ENCODE measurements at places on chromosomes 7 and 10.
A peak's percentile ranks its signal among the peaks of the same experiment; 100 is the strongest.

DNA sequence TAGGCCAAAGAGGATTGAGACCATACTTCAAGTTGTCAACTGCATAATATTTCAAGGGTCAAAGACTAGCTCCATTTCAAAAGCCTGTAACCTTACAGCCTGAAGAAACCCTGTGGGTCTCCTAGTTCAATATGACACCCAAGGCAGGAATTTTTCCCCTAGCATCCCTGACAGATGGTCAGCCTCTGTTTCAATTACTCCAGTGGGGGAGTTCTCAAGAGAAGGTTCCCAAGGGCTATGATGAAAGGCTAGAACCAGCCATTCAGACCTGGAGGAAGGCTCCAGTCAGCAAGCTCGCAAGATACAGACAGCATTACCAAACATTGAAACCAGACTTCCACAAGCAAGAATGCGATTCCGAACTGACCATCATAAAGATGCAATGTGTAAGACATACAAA, 1.6 kb downstream of the HTR7 start:
- DNase-seq: no peak

DNA sequence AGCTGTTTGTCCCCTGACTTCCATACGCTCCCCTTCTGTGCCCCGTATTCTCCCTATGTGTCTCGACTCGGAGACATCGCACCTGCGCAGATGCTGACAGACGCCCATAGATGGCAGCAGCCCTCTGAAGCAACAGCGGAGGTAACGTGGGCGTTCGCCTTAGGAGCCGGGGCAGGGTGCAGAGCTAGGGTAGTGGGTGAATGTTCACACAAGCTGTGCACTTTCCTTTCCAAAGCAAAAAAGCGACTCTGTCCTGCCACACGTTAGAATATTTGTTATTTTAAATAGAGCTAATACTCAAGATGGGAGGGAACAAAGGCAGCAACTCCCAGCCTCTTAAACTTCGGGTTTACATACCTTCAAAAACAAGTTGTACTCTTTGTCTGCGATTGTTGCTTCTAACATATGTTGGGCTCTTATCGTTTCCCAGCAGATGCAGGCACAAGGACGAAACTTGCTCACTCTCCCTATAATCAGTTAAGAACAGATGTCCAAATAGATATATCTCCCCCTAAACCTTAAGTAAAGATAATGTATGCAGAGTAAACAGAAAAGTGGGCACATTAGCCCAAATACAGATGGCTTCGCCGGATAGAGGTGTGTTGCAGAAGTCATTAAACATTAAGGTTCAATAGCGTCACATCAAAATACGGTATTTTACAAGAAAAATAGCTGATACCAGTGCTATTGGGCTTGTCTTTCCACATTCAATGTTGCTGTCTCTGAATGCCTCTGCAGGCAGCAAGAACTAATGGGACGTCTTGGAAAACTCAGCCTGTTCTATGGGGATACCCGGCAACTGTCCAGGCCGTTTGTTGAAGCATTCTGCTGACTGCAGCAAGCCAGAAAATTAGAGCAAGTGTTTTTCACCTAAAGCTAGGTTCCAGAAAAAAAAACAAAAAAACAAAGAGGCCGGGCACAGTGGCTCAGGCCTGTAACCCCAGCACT, 340.3 kb upstream of the PRKCQ start:
- peak; percentile 55 for DNase-seq

- no peak for DNase-seq
These were observed 102.3 kb upstream of the PCBD1 start for GRCh38 chr10:70990681-70991080.

- no peak for DNase-seq
These were observed 12.7 kb upstream of the KLF6 start for GRCh38 chr10:3797750-3798149.

DNA sequence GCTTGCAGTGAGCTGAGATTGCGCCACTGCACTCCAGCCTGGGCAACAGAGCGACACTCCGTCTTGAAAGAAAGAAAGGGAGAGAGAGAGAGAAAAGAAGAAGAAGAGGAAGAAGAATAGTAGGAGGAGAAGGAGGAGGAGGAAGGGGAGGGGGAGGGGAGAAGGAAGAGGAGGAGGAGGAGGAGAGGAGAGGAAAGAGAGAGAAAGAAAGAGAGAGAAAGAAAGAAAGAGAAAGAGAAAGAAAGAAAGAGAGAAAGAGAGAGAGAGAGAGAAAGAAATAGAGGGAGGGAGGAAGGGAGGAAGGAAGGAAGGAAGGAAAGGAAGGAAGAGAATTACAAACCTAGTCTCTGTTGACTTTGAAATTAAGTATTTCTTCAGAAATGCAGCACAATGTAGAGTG, 7.8 kb upstream of the SRPK2 start:
- no peak for DNase-seq

GRCh38 chr7:145916776-145917175, 199.8 kb upstream of the CNTNAP2 start:
- DNase-seq: no peak

GRCh38 chr10:112750427-112751167, 199.4 kb upstream of the TCF7L2 start:
- no peak for DNase-seq

- no peak for DNase-seq
These were observed 104.7 kb downstream of the FGFR2 start for GRCh38 chr10:121493521-121493920.

DNA sequence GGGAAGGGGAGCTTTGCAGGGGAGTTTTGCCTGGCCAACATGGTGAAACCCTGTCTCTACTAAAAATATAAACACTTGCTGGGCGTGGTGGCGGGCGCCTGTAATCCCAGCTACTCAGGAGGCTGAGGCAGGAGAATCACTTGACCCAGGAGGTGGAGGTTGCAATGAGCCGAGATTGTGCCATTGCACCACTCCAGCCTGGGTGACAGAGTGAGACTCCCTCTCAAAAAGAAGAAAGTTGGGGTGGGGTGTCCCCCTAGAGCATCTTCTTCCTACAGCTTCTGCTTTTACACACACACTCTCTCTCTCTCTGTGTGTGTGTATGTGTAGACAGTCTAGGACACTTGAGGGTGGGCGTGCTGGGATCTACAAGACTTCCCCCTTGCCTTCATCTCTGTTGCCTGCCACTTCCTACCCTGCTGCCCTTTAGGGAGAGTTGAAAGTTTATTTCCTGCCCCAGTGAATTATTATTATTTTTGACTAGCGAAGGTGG, 21.7 kb downstream of the PLAU start:
- no peak for DNase-seq

DNA sequence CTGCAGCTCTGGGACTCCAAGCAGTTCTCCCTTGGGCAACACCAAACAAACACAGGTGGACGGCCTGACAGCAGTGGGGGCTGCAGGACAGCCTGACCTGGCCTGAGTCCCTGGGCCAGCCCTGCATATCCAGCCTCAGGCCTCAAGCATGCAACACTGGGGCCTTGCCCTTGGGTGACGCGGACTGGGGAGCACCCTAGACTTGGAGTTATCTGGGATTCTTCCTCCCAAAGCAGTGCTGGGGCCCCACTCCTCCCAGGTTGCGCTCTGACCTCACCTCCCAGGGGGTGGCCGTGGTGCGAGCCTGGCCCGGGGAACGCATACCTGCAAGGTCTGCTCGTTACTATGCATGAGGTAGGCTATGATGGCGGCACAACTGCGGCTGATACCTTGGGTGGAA, 6.2 kb upstream of the TMEM120A start:
- DNase-seq: no peak

DNA sequence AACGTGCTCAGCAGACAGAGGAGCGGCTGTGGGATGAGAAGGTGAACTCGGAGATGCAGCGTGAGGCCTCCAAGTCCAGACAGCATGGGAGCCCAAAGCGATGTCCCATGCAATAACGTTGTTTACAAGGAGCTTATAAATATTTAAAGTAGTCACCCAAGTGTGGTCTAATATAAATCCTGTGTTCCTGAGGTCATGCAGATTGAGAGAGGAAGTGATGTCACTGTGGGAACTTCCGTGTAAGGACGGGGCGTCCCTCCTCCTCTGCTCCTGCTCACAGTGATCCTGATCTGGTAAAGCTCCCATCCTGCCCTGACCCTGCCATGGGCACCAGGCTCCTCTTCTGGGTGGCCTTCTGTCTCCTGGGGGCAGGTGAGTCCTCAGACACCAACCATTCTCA, 94.7 kb upstream of the PRSS58 start:
- no peak for DNase-seq

- DNase-seq: no peak
These were observed 50.2 kb downstream of the LAMB4 start for GRCh38 chr7:108079648-108080591.

- no peak for DNase-seq
These were observed 242.6 kb downstream of the ACTR3B start for GRCh38 chr7:153002115-153002514.

GRCh38 chr7:19752020-19752419, 21.4 kb downstream of the TMEM196 start:
- no peak for DNase-seq

- DNase-seq: no peak
These were observed 878.5 kb downstream of the LRMDA start for GRCh38 chr10:76309741-76310587.

DNA sequence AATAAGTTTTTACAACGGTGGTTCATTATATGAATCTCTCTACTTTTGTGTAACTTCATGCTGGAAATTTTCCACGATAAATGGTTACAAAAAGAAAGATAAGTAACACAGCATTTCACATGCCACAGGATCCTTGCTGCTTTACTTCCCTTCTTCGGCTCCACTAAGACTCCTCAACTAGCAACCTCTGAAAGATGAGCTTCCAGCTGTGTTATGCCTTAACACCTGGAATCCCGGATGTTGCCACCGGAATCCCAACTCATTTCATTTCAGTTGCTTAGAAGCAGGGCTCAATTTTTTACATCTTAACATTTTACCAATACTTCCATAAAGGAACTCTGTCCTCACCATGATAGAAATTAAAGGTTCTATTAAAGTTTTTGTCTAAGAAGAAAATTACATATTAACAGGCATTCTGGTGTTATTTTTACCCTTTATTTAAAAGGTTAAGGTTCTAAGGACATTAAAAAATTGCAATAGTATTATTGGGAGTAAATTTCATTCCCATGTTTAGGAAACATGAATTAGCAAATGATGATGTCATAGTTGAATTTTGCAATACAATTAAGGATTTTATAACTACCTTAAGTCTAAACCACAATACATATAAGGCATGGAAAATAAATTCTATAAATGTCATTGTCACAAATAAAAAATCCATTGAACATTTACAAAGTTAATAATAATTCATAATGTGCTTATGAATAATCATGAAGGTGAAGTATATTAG, 57.1 kb upstream of the IL6 start:
- no peak for DNase-seq

GRCh38 chr7:123230603-123231002, 30.8 kb upstream of the SLC13A1 start:
- DNase-seq: no peak

- DNase-seq: no peak
These were observed 273.7 kb upstream of the CHRM2 start for GRCh38 chr7:136594739-136595144.

DNA sequence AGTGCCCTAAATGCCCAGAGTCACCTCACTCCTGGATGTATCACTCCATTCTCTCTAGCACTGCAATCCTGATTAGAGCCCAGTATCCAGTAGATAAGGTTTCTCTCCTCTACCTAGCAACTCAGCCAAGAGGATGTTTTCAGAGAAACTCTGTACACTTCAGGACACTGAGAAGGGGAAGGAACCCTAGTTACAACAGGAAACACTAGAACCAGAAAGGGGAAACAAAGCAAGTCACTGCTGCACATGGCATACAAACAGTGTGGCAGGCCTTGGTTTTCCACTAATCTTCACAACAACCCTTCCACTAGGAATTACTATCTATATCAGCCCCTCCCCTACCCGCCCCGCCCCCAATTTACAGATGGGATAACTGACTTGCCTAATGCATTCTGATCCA, 1.6 kb downstream of the FAM204A start:
- DNase-seq: no peak

GRCh38 chr10:89090756-89091445, 100.3 kb downstream of the FAS start:
- DNase-seq: no peak

DNA sequence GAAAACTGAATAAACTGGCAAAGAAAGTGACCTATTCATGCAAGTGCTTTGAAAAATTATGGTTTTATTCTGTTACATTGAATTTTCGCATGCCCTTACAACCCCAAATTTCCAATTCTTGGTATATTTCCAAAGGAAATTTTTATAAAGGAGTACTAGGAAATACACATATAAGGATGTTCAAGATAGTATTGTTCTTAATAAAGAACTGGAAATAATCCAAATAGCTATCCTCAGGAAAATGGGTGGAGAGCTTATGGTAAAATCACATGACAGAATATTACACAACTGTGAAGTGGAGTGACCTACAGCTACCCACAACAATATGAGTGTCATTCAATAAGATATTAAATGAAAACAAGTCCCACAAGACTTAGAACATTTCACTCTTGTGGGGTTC, 138.9 kb upstream of the BMPER start:
- no peak for DNase-seq

DNA sequence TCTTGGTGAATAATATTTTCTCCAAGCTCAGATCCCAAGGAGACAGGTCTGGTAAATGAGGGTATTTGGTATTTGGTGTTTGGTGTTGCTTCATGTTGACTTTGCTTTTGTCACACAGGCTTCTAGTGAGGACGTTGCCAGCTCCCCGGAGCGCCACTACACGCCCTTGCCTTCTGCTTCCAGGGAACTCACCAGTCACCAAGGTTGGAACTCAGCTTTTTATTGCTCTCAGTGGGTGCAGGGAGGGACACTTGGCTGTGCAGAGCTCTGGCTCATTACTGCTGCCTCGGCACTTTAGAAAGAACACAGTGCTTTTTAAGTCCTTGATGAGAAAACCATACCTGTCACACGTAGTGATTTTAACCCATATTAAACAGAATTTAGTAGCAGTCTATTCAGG, 892.9 kb downstream of the LRMDA start:
- DNase-seq: no peak

GRCh38 chr7:64875258-64875657, 27.8 kb upstream of the ZNF273 start:
- DNase-seq: no peak

GRCh38 chr10:71250842-71251241, 38.5 kb downstream of the UNC5B start:
- DNase-seq: no peak

DNA sequence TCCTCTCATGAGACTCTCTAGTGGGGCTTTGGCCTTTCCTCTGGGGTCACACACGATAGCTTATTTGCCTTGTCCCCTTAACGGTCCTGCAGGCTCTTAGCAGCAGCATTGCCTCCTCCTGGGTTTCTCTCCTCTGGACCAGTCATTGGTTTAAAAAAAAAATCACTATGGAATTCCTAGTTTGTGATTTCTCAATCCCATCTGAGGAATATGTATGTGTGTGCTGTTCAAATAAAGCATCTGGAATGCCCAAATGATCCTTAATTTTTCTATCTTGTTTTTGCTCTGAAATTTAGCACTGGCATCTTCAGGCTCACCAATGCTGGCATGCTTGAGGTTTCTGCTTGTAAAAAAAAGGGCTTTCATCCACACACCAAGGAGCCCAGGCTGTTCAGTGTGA, 30.5 kb downstream of the ACTA2 start:
- DNase-seq: no peak

GRCh38 chr10:44413416-44413815, 28.5 kb upstream of the CXCL12 start:
- DNase-seq: no peak

- no peak for DNase-seq
These were observed 359.3 kb downstream of the HGF start for GRCh38 chr7:81410471-81411117.

GRCh38 chr7:149875396-149875795, 1.6 kb downstream of the ATP6V0E2 start:
- no peak for DNase-seq

- no peak for DNase-seq
These were observed 254.0 kb downstream of the KCND2 start for GRCh38 chr7:120526902-120527509.

- no peak for DNase-seq
These were observed 62.1 kb downstream of the OR13A1 start for GRCh38 chr10:45253183-45253914.

All from activated T-helper 1 cell treated with Interleukin-2 at 50 U/mL for 16 hours (primary cell).